NCI-H446 (cell line): ENCODE measurements at places on chromosomes 6 and 20.

DNA sequence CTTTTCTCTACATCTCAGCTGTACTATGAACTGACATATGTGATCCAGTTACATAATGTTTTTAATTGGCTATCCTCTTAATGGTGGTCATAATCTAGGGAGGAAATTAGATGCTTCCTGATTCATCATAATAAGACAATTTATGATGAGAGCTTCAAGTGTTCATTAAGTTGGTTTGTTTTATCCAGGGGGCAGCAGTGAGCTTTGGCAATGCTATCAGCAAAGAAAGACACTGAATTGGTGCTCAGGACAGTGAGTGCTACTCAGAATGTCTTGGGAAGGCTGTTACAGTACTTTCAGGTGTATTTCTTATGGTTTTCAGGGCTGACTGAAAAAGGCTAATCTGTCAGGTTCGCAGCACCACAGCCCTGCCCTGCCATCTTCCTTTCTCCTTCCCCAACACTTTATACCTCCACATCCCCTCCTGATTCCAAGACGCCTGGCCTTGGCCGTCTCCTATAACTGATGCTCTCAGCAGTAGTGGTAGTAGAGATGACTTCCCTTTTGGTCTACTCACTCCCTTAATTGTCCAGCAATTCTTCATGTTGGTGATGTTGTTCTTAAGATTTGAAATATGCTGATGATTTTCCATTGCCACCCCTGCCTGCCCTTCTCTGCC lies 67.0 kb upstream of the TNFAIP3 start:
- DNase-seq = no peak

- no peak for DNase-seq
These were observed 104.4 kb upstream of the ESR1 start for GRCh38 chr6:151702851-151703658.

DNA sequence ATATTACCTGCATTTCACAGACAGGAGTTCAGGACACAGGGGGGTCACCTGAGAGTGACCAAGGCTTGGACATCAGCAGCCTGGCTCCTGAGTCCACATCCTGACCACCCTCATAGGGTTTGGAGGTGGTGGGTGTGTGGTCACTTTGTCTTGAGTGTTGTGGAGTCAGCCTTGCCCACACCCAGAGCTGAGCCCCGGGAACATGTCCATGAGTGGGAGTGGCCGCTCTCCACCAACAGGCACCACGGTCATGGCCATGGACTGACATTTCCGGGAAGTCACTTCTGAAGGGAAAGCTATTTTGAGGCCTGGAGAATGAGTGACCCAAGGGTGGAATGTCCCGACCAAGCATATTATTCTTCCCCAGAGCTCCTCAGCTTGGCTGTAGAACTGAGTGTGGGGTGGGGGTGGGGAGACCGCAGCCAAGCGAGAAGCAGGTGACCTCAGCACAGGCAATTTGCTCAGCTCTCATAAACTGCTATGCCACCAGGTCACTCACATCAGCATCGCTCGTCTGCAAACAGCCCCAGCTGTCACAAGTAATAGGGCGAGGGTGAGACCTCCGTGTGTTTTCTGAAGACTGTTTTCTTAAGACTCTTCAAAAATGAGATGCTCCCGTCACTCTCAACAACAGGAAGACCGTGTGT lies 348.6 kb upstream of the CDH4 start:
- DNase-seq = no peak

GRCh38 chr6:169776379-169776778 lies 25.0 kb downstream of the ERMARD start:
- no peak for DNase-seq

DNA sequence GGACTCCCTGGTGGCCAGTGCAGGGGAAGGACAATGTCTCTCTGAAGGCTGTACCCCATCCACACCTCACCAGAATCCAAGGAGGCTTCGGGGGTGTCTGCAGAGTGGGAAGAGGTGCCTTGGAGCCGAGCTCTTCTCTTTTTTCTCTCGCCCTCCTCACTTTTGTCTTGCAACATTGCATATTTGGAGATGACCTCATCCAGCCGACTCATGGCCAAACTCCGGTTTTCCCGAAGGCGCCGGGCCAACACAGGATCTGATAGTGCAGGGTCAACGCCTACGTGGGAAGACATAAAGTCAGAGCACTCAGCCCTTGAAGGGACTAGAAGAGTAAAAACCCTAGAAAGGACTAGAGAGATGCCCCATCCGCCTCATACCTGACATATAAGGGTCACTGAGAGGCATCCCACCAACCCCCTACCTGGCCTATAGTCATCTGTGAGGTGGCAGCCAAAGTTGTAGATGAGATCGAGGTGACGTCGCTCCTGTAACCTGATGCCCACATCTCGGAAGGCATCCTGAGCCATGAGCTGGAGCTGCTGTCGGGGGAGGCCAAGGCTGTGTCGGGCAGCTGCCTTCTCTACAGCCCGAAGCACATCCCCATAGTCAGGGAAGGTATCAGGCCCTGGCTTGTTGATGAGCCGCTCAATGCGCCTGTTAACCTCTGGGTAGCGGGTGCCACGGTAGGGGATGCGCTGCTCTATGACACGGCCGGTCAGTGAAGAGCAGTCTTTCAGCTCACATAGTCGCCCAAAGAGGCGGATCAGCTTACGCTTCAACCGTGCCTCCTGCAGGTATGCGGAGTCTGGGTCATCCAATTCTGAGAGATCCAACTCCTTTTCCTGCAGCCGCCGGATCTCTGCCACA lies 3.0 kb upstream of the ZBTB22 start:
- DNase-seq = no peak

DNA sequence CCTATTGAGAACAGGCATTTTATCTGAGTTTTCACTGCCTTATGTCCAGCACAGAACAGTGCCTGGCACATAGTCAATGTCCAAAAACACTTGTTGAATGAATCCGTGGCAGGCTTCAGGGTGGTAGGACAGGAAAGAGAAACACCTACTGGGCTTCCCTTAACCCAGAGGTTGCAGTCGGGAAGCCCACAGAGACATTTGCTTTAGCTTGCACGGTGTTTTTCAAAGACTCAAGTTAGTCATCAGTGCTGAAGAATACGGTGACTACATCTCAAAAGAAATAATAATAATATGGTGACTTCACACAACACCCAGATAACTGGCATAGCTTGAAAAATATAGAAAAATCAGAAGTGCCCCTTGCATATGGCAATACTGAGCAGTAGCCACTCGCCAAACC lies 160.4 kb downstream of the CD83 start:
- DNase-seq = no peak

DNA sequence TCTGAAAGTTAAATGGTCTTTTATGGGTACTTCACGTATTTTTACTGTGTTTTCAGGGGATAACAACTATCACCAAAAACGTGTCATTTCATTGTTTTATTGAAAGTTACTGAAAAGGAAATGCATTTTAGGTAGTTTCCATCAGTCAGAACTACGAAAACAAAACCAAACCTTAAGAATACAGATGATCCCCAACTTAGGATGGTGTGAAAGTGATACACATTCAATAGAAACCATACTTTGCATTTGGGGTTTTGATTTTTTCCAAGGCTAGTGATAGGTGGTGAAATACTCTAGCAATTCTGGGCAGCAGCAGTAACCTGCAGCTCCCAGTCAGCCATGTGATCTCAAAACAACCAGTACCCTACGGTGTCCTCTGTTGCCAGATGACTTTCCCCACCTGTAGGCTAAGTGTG lies 25.9 kb upstream of the EFHC1 start:
- no peak for DNase-seq

GRCh38 chr20:47141941-47142773 lies 214.3 kb downstream of the ZMYND8 start:
- no peak for DNase-seq

- no peak for DNase-seq
These were observed 109.2 kb downstream of the ARID1B start for GRCh38 chr6:156886409-156886808.

DNA sequence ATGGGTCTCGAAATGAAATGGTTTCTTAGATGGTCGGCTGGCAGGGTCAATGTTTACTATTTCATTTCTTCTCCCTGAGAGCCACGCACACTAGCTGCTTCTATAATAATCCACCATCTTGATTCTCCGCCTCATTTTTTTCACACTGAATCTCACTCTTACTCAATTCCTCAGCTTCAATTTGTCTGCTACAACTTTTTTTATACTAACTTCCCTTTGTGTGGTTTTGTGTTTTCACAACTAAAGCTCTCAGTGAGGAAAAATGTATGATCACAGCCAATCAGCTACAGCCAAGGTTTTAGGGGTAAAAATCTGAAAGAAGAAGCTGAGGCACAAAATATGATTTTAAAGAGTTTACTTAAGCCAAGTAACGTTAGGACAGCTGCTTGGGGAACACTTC lies 1309.4 kb downstream of the EPHA7 start:
- DNase-seq = no peak

- no peak for DNase-seq
These were observed 17.5 kb downstream of the TGM3 start for GRCh38 chr20:2313316-2313715.

- DNase-seq = no peak
These were observed 405.5 kb downstream of the UTRN start for GRCh38 chr6:144690666-144691065.

- no peak for DNase-seq
These were observed 192.5 kb upstream of the MCHR2 start for GRCh38 chr6:100186552-100186951.
